ENCODE measurements at places on chromosomes 1 and 21.

- no peak for DNase-seq
Measured at GRCh38 chr1:172971241-172971640, 79.5 kb downstream of the TNFSF18 start.

GRCh38 chr21:14737922-14738321, 191.8 kb upstream of the SAMSN1 start:
- peak; percentile 72 for DNase-seq

- peak; percentile 76 for DNase-seq
Measured at GRCh38 chr1:27284425-27285273, 37.3 kb upstream of the TMEM222 start.

DNA sequence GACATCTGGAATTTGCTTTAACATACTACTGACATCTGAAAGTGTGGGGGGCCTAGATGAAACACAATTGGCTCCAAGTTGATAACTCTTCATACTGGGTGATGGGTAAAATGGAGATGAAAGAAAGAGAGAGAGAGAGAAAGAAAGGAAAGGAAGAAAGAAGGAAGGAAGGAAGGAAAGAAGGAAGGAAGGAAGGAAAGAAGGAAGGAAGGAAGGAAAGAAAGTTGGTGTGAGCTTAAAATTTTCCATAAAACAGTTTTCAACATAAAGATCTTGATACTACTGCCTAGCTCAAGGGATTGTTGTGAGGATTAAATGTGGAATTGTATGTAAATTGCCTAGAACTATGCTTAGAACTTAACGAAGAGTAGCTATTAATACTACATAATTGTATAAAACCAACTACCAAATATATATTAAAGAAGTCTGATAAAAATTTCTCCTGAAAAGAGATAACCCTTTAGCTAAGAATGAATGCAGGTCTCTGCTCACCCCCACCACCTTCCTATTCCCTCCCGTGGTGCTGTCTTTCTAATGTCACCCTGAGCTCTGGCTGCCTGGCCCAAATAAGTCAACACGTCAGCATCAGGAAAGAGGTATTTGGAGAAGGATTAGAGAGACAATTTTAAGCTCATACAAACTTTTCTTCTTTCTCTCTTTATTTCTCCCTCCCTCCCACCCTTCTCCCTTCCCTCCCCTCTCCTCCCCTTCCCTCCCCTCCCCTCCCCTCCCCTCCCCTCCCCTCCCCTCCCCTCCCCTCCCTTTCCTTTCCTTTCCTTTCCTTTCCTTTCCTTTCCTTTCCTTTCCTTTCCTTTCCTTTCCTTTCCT, 89.3 kb upstream of the SGIP1 start:
- no peak for DNase-seq

DNA sequence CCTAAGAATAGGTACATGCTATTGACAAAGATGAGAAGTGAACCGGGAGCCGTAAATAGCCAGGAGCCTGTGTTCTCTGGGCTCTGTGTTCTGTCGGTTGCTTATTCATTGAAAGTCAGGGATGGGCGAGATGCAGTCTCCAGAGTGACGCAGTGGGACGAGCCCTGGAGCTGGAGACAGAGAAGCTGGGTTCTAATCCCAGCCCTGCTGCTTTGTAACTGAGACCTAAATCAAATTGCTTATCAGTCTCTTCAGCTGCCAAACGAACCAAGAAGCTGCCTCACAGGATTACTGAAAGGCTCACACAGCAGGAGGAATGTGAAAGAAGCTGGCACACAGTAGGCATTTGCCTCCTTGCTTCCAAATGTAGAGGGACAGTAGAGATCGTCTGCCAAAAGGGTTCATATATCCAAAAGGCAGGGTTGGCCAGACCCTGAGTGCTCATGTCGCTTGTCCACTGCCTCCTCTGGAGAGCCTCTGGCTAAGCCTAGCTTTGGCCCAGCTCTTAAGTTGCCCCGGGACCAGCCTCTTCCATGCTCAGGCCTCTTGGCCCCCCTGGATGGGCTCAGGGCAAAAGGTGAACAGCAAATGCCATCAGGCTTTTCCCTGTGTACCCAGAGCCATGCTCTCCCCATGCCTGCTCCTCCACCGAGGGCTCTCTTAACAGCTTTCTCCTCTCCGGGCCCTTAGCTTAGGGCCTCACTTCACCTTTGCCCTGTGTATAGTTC, 134.2 kb upstream of the IPO9 start:
- DNase-seq: no peak

DNA sequence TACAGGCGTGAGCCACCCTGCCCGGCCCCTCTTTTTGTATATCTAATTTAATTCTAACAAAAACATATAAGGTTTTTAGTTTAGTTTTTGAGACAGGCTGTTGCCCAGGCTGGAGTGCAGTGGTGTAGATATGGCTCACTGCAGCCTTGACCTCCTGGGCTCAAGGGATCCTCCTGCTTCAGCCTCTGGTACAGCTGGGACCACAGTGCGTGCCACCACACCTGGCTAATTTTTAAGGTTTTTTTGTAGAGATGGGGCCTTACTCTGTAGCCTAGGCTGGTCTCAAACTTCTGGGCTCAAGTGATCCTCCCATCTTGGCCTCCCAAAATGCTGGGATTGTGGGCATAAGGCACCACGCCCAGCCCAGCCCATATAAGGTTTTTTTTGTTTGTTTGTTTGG, 18.8 kb downstream of the ENSA start:
- no peak for DNase-seq

DNA sequence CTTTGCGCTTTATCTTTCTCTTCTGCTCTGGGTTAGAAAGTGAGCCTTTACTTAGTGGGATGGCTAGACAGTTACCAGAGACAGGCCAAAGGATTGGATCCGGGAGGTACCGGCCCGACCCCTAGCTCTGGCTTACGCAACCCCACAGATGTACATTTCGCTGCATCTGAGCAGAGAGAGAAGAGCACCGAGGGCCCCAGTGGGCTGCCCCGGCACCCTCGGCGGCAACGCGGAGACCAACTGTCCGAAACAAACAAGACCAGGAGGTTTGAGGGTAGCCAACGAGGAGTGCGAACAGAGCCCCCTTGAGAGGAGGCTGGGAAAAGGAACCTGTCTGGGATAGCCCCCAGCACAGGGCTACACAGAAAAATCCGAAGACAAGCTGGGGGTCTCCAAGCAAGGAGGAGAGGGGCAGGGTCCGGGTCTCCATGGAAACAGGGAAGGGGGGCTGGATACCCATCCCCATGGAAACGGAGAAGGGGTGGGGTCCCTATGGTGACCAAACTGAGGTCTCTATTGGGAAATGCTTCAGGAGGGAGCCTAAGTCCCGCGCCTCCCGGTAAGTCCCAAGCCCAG, 373 bp downstream of the MTF1 start:
- DNase-seq: no peak

GRCh38 chr1:236144446-236145150, 2.3 kb downstream of the GPR137B start:
- DNase-seq: no peak

DNA sequence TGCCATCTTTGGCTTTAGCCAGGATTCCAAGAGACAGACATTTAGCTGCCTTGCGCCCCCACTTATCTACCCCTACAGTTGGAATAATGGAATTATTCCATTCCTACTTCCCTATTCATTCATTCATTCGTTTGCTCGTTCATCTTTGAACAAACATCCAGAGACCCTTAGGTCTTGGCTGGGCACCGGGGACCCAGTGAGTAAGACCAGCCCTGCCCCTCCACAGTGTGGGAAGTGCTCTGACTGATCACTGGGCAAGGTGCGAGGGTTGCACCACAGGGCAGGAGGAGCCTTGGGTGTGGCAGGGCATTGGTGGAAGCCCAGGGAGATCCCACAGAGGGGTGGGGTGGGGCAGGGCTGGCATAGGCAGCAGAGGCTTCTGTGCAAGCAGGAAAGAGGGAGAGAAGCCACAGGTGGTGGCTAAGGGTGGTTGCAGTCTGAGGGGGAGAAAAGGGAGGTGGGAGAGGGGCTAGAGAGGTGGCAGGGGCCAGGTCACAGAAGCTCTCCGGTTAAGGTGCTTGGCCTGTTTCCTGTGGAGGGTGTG, 35.0 kb upstream of the TMEM61 start:
- no peak for DNase-seq

DNA sequence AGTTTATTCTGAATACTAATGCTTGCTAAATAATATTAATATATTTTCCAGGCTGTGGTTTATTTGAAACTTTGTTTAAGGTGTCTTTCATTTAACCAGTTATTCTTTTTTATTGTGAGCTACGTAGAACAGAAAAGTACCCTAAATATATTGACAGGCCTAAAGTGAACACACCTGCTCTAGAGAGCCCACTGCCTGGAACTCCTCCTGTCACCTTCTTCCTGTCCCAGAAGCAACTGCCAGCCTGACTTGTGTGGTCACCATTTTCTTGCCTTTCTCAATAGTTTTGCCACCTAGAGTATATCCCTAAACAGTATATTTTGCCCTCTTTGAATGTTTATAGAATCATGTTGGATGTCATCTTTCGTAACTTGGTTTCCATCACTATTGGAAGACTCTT, 48.5 kb downstream of the SCCPDH start:
- peak; percentile 57 for DNase-seq

- DNase-seq: no peak
Measured at GRCh38 chr1:162186406-162186805, 116.9 kb downstream of the NOS1AP start.

- DNase-seq: no peak
Measured at GRCh38 chr1:88060750-88061491, 623.2 kb upstream of the PKN2 start.

DNA sequence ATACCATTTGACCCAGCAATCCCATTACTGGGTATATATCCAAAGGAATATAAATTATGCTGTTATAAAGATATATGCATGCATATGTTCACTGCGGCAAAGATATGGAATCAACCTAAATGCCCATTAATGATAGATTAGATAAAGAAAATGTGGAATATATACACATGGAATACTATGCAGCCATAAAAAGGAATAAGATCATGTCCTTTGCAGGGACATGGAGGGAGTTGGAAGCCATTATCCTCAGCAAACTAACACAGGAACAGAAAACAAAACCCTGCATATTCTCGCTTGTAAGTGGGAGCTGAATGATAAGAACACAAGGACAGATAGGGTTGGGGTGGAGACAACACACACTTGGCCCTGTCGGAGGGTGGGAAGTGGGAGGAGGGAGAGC, 19.8 kb upstream of the REG4 start:
- no peak for DNase-seq

DNA sequence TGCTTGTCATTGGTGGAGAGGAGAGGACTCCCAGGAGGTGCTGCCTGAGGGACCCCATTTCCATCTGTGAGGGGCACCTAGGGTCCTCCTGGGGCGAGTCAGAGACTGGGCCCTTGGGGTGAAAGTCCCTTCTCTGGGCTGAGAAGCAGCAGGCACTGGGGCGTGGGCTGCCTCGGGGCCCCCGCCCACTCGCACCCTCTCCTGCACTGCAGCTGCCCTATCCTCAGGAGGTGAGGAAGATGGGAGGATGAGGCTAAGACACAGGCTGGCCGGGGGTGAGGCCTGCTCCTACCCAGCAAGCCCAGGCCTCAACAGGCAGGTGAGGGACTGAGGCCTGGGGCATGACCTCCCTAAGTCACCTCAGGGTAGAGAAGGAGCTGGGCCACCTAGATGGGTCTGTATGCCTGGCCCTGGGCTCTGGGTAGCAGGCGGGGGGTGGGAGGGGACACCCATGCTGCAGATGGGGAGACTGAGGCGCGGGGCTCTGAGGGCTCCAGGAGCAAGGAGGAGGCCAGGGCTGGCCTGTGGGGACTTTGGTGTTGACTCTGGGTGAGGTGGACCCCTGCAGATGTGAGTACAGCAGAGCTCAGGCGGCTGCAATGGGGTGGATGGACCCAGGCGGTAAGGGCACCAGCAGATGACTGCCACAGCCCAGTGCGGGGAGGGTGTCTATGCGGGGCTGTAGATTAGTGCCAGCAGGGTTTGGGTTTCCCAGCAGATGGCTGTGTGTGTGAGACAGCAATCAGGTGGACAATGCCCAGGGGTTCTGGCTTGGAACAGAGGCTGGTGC, 10.4 kb upstream of the ZNF669 start:
- no peak for DNase-seq

- no peak for DNase-seq
Measured at GRCh38 chr21:24046829-24047443, 1560.3 kb downstream of the MRPL39 start.

DNA sequence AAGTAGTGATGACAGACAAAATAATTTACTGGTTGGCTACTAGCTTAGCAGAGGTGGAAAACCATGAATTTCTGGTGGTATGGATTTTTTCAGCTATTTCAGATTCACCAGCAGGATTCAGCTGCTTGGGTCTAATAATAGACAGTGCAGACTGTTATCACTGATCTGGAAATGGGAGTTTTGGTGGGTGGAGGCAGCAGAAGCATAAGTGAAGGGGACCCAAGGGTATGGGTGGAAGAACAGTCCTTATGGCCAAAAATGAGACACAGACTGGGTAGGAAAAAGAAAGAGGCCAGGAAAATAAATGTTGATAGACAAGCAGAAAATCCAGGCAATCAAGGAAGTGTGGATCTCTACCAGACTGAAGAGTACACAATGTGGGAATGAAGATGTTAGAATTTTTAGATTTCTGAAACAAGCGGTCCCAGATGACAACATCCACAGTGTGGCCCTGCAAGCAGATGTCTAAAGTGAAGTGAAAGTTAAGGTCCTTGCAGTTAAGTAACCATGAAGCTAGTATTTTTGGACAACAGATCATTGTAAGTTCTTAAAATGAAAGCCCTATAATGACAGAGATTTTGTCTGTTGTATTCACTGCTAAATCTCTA, 24.7 kb downstream of the LYST start:
- DNase-seq: no peak

- DNase-seq: no peak
Measured at GRCh38 chr21:44312089-44312488, 12.2 kb downstream of the PFKL start.

- no peak for DNase-seq
Measured at GRCh38 chr1:246544001-246544400, 22.1 kb downstream of the TFB2M start.

- no peak for DNase-seq
Measured at GRCh38 chr1:95496773-95497172, 262.8 kb downstream of the RWDD3 start.

- no peak for DNase-seq
Measured at GRCh38 chr1:25580927-25581326, 35.7 kb upstream of the MAN1C1 start.

DNA sequence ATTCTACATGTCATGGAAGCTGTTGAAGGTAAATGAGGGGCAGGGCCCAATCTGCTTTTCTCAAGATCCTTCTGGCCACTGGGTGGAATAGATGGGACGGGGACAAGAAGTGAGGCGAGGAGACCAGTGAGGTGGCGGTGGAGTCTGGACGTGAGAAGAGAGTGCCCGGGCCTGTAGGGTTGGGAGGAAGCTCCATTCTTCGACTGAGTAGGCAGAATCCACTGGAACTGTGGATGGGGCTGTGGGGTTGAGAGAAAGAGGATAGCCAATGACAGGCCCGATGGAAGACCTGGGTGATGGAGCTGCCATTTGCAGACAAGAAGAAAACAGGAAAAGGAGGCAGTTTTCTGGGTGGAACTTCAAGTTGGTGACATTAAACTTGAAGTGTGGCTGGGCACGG, 10.3 kb downstream of the SLC1A7 start:
- DNase-seq: no peak

Measured in Jurkat, Clone E6-1 (cell line).